ENCODE measurements at places on chromosomes 13 and 19.

DNA sequence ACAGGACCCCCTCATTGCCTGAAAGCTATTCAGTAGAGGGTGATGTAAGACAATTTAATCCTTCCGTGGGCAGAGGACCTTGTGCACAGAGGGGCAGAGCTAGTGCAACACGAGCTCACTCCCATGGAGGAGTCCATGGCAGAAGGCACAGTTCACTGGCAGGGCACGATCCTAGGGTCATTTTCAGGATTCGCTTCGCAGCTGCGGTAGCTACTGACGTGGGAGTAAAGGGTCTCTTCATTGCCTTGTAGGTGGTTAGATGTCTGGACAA, 207.8 kb downstream of the FOXO1 start:
- no peak for DNase-seq

DNA sequence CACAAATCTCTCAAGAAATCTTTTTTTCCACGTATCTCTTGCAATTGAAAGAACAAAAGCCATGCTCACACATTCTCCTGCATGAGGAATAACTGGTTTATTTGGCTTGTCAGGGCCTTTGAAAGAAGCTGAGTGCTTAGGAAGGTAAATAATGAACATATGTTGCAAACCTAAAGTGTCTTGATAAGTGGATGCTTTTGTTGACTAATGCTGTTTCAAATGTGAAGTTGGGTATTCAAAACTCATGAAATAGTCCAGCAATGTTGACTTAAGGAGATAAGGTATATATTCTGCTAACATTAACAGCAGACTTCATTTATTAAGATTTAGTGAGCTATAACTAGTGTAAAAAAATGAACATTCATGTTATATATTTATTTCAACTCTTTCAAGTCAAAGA, 1792.7 kb upstream of the MIR17HG start:
- no peak for DNase-seq

GRCh38 chr19:35347171-35347929, at the start of gene FFAR1:
Gene FFAR1 (plus strand): TSS chr19:35347902. CDS start chr19:35351552, 3,650 bp downstream.
- DNase-seq: peak; percentile 80

- no peak for DNase-seq
These were observed 14.4 kb upstream of the UQCR11 start for GRCh38 chr19:1619703-1620102.

DNA sequence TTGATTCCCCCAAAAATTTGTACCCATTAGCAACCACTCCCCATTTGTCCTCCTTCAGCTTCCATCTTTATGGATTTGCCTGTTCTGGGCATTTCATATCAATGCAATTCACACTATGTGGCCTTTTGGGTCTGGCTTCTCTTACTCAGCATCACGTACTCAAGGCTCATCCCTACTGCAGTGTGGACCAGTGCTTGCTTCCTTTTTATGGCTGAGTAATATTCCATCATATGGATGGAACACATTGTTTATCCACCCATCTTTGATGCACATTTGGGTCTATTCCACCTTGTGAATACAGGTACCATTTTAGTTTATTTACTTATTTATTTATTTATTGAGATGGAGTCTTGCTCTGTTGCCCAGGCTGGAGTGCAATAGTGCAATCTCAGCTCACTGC, 12.5 kb upstream of the PIK3R2 start:
- no peak for DNase-seq

DNA sequence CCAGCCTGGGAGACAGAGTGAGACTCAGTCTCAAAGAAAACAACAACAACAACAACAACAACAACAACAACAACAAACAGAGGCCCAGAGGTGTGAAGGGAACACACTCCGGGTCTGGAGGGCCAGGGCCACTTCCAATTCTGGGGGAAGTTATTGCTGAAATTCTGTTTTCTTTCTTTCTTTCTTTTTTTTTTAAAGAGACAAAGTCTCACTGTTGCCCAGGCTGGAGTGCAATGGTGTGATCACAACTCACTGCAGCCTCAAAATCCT, 3.5 kb upstream of the CAPS start:
- no peak for DNase-seq

DNA sequence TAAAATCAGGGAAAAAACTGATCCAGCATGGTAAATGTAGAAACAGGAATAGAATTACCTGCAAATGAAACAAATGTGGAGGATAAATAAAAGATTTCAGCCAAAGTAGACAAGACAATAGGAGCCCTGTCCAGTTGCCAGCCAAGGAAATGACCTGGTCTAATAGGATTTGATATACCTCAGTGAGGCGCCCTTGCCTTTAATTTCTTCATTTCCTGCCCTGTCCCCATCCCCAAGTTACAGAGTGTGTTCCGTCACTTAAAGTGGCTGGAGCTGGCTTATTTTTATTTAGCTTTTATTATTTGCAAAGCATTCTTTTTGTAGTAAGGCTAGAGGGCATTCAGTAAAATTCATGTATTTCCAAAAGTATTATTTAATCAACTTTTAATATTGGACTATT, 1022.0 kb downstream of the EFNB2 start:
- DNase-seq: no peak

- peak; percentile 95 for DNase-seq
These were observed 13.1 kb downstream of the TJP3 start for GRCh38 chr19:3721131-3721886.

- no peak for DNase-seq
These were observed 1175.8 kb upstream of the MIR17HG start for GRCh38 chr13:90171649-90172048.

GRCh38 chr13:71624653-71625600, 242.1 kb downstream of the DACH1 start:
- DNase-seq: no peak

GRCh38 chr19:58429745-58430144, 10.2 kb downstream of the ZNF132 start:
- DNase-seq: no peak

DNA sequence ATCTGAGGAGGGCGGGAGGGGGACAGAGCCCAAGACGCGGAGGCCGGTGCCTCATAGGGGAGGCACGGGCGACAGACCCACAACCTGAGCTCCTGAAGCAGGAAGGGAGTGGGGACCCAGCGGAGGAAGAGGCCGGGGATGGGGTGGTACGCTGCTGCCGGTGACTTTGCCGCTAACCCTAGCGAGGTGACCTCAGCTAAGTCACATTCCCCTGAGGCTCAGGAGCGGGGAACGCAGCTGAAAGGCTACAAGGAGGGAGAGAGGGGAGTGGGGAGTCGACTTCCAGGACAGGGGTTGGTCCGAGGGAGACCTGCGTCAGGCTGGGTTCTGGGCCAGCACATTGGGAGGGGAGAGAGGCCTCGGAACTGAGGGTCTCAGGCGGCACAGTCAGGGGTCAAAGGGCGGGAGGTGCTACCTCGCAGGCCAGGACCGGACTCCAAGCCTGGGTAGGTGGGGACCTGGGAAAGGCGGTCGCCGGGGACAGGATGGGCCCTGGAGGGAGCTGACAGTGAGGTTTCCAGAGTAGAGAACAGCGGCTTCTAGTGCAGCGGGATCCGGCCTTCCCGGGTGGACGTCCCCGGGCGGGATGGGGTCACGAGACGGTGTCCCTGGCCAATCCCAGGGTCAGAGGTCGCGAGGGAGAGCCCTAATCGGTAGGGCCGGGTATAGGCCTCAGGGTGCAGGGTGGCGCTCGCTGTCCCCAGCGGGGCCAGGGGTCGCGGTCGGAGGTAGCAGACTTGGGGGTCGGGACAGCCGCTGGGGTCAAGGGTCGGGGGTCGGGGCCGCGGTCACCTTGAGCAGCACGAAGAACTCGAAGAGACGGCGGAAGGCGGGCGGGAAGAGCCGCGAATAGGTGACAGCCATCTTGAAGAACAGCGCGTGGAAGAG, 699 bp downstream of the TMEM259 start:
- DNase-seq: no peak

- no peak for DNase-seq
These were observed 26.3 kb downstream of the IL12RB1 start for GRCh38 chr19:18060472-18060871.

- no peak for DNase-seq
These were observed 2483.3 kb downstream of the PCDH9 start for GRCh38 chr13:64746845-64747244.

DNA sequence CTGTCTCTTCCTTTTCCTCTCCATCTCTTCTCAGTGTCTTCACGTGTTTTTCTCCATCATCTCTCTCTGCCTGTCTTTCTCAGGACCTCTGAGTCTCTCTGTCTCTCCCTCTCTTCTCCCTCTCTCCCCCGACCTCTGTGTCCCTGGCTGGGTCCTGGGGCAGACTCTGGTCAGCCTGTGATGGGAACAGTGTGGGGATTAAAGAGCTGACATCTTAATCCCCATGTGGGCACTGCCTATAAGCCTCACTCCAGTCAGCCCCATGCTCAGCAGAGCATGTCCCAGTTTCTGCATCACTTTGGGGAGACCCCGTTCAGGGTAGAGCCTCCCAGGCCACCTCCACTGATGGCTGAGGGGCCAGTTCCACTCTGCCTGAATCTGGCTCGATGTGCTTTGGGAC, 16.2 kb downstream of the EGLN2 start:
- DNase-seq: no peak

DNA sequence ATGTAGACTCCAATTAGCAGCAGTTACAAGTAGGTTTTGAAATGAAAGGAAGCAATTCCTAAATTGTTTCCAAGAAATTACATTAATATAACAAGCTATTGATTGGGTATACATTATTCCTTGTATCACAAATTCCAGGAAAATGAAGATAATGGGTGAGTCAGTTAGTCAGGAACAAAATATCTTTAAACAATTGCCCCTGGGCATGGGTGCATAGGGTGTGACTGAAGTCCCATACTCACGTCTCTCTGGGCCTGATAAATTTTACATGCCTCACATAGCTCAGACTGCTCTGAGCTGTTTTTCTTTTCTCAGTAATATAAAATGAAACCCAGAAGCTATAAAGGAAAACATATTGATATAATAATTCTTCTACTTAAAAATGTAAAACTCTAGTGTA, 87.8 kb downstream of the FNDC3A start:
- no peak for DNase-seq

DNA sequence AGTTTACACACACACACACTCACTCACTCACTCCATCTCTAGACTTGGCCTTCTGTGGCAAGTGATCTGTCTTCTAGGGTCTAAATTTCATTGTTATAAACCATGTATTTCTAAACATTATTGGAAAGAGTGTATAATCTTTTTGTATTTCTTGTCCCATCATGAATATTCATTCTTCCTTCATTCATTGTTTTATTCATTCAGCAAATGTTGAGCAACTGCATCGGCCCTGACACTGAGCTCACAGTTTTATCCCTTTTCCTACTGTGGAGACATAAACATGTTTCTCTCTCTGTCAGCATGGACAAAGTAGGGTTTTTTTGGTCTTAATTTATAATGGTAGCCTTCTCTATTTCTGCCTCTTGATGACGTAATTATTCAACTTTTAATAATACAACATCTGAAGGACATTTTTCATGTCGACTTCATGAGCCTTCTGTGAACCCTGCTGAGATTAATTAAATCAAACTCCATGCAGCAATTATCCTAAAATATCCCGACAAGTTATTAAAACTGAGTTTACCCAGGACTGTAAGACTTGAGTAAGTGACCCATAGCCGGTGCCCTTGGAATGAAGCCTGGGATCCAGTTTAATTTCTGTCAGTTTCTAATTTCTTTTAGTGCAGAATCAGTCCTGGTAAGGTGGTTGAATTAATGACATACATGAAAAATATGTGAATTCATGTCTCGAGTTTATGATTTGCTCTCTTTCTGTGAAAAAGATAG, 7.3 kb downstream of the SPATA13 start:
- no peak for DNase-seq

- DNase-seq: no peak
These were observed 30.2 kb downstream of the MAP4K1 start for GRCh38 chr19:38587562-38587961.

DNA sequence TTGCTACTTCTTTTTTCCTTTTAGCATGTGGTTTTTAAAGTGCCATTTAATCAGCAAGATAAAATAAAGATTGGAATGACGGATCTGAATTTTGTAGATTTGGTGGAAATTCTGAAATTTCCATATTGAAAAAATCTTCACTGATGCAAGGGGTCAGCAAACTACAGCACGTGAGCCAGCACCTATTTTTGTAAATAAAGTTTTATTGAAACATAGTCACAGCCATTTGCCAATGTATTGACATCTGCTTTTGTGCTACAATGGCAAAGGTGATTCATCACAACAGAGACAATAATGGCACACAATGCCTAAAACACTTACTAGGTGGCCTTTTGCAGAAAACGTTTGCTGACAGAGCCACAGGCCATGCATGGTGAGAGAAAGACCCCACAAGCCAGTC, 226.4 kb downstream of the ABCC4 start:
- no peak for DNase-seq

DNA sequence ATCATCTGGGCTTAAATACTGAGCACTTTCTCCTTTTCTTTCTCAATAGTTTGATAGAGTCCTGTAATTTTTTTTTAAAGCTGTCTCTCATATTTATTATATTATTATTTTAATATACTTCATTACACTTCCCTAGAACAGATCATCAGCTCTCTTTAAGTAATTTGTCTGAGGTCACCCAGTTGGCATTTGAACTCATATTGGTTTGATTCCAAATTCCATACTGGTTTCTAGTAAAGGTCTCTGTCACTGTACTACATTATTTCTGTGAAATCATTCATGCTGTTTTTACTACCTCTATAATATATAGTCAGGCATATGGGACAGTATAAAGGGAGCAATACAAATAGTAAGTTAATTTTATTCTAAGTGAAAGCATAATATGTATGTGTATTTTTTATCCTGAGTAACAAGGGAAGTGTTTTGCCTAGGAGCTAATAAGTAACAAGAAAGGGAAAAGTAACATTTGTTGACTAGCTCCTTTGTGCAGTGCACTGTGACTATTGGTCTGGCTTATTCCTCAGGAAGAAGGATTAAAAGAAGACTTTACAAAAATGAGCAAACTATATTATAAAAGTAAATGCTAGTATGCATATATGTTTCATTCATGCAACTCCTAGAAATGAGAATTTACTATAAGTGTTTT, 14.3 kb downstream of the LPAR6 start:
- no peak for DNase-seq

DNA sequence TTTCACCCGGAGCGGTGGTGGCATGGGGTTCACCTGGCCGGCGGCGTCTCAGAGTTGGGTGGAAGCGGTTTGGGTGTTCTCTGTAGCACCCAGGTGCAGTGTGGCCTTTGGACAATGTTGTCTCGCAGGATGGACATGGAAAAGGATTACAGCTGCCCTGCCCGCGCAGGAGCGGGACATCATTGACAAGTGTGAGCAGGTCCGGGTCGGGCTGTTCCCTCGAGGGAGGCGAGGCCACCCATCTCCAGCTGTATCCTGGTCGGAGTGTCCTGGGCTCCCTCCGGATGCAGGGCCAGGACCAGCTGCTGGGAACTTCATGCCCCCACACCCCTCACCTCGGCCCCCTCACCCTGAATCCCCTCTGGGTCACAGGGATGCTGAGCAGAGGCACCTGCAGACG, 7.8 kb upstream of the ZNF14 start:
- DNase-seq: peak; percentile 17

DNA sequence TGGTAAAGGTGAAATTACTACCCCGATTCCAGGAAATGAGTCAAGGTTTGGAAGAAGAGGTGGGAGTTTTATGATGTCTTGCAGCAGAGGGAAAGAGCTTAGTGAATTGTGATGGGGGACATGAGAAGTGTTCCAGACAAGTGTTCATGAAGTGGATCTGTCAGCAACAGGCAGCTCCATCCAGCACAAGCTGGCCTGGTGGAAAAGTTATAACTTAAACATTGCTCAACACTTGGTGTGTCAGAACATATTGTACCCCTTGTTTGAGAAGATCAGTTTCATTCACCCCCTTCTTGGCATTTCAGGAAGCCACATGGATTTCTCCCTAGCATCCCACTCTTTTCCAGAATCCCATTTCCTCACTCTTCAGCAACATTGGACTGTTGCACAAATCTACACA, 222.0 kb downstream of the B3GLCT start:
- no peak for DNase-seq

- no peak for DNase-seq
These were observed 1.5 kb downstream of the SBNO2 start for GRCh38 chr19:1172353-1173158.

- DNase-seq: no peak
These were observed 166.7 kb upstream of the TSHZ3 start for GRCh38 chr19:31515931-31516330.

Measured in GM13976 (cell line).